ENCODE measurements at places on chromosomes 11 and 22.

DNA sequence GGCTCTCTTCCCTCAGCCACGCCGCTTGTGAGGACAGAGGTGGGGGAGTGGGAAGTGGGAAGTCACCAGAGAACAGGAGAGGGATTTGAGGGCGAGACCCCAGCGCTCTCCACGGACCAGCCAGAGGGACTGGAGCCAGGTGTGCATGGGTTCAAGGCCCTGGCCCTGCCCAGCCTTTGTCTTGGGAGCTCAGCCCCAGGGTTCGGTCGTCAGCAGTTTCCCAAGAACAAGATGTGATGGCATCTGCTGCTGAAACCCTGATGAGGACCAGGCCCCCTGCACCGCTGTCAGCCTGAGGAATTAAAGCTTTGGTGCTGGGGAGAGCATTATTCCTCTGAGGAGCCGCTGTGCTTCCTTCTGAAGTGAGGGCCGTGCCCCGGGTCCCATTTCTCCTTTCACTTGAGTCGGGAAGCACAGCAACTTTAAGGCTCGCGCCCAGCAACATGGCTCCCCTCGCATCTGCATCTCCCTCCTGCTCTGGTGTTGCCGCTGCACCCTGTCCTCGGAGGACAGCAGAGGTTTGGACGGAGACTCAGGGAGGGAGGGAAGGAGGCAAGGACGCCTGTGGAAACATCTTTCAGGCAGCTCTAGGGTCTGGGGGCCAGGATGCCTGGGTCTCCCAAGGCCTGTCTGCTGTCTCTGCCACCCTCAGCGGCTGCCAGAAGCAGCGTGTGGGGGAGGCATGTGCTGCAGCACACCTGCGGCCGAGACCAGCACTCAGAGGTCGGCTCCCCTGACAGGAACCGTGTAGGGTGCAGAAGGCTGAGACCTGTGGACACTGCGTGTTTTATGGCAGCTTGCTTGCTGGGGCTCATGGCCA is 3.8 kb downstream of the IFITM5 start:
- DNase-seq: peak; percentile 77

GRCh38 chr11:19253153-19253745 is 12.5 kb upstream of the E2F8 start:
- no peak for DNase-seq

DNA sequence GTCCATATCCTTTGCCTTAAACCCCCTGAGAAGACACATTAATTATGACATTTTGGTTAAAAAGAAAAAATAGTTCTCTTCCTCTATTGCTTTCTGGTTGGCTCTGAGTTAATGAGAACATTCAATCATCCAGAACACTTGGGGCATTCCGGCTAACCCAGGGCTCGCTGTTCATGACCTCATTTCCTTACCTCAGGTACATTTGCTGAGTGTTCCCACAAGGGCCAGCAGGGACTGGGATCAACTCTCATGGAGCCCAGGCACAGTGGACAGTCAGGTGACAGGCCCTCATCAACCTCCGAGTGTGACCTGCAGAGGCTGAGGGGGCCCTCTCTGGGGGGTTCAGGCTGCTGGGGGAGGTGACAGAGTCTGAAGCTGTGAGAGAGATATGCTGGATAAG is 98.9 kb downstream of the MYO18B start:
- DNase-seq: no peak

DNA sequence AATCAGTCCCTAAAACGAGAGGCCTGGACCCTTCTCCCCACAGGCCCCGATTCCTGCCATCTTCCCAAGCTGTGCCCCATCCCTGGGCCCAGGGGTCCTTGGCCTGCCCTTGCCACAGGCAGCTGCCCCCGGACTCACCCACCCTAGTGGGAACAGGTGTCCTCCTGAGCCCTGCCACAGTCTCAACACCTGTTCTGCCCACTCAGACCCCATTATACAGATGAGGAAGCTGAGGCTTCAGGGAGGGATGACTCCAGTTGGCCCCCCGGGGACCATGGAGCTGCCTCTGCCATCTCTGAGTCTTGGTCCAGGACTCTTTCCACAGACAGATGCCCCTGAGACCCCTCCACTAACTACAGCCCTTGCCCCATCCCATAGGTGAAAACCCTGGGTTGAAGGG is 15.9 kb downstream of the MYBPC3 start:
- peak; percentile 52 for DNase-seq

DNA sequence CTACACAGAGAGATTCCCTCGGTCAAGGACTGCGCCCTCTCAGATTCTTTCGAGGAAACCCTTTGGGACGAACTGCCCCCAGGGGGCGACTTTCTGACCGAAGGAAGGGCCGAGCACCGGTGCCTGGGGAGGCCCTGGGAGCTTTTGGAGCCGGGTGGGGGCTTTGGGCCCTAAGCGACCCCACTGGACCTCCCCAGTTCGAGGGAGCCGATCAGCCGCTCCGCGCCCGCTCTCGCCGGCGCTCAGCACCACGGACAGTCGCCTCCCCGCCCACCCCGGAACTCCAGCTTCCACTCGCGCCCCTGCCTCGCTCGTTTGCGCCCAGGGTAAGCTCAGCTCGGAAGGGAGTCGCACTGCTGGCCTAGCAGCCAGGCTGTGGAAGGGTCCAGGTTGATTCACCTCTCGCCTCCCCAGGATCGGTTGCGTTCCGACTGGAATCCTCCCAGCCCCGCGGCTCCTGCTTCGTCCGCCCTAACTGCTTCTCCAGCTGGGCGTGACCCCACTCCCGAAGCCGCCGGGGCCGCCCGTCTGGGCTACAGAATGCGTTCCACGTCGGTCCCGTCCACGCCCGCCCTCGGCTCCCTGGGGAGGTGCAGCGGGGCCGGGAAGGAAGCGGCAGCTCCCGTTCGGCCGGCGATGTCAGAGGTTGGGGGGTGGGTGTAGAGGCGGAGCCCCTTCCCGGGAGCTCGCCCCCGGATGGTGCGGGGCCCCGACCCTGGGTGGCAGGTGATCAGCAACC is 428 bp downstream of the SCN3B start:
- DNase-seq: peak; percentile 92

DNA sequence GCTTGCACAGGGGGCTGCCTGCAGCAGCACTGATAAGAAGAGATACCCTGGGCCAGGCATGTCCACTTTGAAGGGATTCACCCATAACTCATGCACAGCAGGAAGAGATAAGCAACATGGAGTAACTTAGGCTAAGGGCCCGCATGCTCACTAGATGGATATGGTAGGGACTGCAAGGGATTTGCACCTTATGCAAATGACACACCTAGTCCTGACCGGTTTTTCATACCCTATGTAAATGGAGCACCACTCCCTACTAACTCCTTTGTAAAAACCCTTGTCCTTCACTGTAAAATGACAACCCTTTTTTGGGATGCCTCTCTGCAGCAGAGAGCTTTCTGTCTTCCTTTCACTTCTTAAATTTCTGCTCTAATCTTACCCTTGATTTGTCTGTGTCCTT is 658.9 kb upstream of the CCDC179 start:
- DNase-seq: no peak

GRCh38 chr22:24431309-24432034 is 4.1 kb downstream of the ADORA2A start:
- peak; percentile 80 for DNase-seq

DNA sequence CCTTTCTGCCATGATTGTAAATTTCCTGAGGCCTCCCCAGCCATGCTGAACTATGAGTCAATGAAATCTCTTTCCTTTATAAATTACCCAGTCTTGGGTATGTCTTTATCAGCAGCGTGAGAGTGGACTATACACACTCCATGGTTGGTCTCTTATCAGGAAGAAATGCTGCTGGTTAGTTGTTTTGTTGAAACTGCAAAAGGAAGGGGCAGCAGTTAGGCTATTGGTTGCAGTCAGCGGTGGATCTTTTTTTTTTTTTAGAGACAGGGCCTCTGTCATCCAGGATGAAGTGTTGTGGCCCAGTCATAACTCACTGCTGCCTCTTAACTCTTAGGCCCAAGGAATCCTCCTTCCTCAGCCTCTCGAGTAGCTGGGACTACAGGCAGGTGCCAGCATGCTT is 51.7 kb downstream of the HSD17B12 start:
- no peak for DNase-seq

GRCh38 chr22:48714231-48714630 is 1113.4 kb downstream of the BRD1 start:
- peak; percentile 80 for DNase-seq

DNA sequence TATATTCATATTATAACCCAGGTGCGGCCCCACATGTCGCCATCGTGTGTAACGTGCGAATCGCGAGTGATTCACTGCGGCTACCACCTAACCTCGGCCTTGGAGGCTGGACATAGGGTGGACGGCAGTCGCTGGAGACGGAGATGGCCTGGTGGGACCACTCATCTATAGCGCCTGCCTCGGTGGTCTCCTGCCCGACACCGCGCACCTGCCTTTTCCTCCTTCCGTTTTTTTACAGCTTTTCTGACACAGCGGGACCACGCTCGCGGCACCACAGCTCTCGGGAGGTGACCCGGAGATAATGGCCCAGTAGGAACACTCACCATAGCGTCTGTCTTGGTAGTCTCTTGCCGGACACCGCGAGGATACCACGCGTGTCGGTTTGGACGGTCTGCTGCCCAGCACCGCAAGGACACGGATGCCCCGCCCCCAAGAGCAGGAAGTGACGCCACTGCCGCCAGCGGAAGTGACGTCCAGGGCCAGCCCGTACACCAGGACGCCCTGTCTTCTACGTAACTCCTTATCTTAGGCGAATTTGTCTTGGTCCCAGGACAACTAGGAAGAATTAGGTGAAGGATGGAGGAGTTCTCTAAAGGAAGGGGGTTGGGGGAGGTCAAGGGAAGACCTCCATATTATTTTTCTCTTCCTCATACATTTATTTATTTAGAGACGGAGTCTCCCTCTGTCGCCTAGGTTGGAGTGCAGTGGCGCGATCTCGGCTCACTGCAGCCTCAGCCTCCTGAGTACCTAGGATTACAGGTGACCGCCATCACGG is 6.4 kb downstream of the SNU13 start:
- DNase-seq: peak; percentile 95

DNA sequence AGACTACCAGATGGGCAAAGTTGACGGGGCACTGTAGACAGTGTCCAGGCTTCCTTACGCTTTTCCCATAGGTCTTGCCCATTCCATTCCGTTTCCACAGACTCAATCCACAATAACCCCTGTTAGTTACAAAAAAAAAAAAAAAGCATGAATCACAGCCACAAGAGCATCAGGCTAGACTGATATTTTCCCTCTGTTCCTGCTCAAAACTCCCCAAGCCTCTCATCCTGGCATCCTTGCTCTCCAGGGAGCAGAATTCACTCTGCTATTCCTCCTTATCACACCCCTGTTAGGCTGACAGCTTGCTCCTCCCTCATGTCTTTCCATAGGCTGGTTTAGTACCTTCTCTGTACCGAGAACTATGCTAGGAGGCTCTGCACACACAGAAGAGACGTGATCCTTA is 42.2 kb downstream of the TMEM123 start:
- DNase-seq: peak; percentile 64

Measured in osteoblast (primary cell).